Hematopoietic multipotent progenitor cell (in vitro differentiated cells): ENCODE measurements at places on chromosomes 3 and 15.

- DNase-seq, result no peak
Observed at GRCh38 chr15:90465930-90466567, 63.7 kb upstream of the CRTC3 start.

GRCh38 chr3:40725031-40725430 is 200.3 kb downstream of the ZNF621 start:
- DNase-seq, result no peak

DNA sequence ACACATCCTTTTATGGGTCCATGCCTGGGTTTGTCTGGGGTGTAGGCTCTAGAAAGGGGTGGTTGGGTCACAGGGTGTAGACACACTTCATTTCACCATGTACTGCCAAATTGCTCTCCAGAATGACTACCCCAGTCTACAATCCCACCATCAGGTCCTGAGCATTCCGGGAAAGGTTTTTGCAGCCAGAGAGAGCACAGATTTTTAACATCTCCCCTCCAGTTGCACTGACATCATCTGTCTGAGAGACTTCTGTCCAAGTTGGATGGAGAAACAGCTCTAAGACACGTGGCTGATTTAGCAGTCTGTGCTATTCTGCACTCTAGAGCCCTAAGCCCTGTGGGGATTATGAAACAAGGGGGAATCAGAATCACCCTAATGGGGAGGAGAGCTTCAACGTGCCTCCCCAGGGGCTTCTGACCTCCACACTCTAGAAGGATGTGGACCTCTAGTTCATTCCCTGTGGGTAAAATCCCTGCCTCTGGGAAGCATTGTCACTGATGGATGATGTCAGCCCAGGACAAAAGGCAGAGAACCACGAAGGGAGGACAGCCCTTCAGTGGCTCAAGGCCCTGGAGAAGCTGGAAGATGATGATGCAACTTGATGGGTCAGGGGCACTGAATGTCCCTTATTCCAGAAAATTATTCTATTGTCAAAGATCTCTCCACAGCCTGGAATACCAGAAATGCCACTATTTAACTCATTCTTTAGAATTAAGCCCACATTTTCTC is 71.5 kb downstream of the CD200R1L start:
- DNase-seq, result no peak

DNA sequence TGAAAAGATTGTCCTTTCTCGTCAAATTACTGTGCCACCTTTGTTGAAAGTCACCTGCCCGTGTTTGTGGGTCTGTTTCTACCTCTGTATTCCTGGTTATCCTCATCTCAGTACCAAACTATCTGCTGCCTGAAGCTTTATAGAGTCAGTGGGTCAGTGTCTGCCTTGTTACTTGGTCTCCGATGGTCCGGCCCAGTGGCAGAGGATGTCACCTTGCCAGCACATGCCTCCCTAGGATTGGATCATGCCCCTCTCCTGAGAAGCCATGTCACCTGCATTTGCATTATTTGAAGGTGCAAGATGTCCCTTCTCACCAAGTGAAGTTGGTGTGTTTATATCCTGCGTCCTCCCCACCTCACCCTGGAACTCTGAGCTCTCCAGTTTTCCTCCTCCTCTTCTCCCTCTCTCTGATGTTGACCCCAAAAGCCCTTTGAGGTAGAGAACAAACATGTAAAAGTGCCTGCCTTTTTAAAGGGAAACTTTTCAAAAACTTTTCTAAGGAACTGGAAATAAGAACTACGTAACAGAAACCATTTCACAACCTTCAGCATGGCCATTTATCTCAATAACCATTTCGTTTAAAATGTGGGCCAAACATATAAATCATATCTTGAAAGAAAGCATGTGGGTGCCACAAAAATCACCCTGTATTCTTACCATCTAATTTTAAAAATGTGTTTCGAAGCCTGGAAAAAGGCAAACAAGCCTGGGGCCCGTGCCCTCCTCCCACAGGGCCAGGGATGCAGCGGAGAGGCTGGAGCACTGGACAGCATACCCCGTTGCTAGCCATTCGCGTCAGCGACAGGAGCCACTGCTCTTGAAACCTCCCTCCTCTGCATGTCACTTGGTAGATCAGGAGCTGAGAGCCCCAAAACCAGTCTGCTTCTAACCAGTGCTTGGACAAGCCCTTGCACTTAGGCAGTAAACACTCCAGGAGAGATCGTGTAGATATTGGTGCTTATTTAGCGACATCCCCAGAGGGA is 102.1 kb downstream of the VGLL4 start:
- DNase-seq, result no peak

GRCh38 chr3:172038798-172039435 is 461 bp upstream of the FNDC3B start:
- DNase-seq, result no peak

DNA sequence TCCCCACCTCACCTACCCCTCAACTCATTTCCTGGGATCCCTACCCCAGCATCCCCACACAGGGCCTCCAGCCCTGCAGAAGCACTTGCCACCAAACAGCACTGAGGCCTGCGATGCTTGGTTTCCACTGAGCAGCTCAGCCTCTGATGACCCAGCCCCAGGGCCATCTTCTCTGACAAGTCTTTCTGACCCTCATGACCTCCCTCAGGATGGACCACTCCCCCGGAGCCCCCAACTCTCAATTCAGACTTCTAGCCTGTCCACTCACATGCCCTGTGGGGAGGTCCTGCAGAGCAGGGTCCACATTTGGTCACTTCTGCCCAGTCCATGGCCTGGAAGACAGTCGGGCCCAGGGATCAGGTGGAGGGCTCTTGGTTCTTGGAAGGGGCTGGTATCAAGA is 63.4 kb upstream of the SPATA12 start:
- DNase-seq, result no peak

DNA sequence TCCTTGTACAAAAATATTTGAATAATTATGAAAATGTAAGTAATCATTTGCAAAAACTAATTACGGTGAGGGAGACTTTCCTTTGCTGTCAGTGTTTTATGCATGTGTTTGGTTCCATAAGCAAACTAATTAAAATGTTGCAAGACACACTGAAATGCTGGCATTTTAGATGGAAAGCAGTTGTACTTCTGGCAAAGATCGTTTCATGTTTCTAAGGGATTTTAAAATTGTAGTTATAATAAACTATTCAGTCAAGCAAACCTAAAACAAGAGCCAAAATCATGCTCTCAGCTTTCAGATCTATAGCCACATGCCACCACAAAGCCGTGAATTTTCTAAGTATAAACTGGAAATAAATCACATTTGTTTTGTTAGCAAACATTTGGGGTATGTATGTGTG is 240.1 kb upstream of the ZNF385D start:
- DNase-seq, result no peak

DNA sequence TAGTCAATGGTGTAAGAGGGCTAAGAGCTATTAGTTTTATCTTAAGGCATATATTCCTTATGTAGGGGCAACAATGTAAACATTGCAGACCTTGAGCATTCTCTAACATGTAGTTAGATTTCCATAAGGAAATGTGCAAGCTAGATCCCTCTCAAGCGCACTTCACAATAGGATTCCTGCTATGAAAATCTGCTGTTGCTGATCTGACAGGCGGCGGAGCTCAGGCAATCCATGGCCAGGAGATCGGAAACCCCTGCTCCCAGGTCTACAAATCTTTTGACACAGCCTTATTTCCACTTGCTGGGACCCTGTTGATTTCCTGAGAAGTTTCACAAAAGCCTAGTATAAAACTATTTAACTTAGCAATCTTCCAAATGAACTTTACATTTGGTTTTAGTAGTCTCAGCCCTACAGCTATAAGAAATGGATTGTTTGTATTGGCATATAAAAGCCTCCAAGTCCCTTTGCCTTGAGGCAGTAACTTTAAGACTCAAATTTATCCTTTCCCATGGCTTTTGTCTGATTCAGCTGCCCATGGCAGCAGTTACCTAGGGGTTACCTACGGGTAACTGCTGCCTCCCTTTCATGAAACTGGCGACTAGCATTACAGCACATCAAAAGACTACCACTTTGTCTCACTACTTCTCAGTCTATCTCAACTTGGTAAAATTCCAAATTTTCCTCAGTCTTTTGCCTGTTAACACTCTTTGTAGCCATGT is 22.7 kb downstream of the TRA2B start:
- no peak for DNase-seq
